Left cardiac atrium (tissue), 4 donors: ENCODE measurements at places on chromosomes 3 and 15. TPM values are rescaled to one million over a fixed set of nuclear protein-coding genes. Genes with fewer than 3 reads are reported as not detected.

GRCh38 chr3:143972505-143973258 is 1.1 kb downstream of the DIPK2A start:
- peak; percentile 76 for DNase-seq

DNA sequence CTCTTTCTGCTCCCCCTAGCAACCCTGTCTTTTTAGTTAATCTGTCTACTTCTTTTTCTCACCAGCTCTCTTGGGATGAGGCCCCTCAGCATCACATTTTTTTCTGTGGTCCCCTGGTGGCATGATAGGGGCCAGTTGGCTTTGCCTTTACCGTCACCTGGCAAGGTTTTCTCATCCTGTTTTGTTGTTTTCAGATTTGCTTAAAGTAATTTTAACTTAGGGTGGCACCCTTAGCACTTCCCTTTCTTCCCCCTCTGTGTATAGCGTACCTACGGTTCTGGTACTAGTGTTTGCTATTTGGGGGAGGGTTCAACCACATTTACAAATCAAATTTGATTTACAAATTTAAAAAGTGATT is 35.6 kb downstream of the PDCD6IP start:
- DNase-seq = no peak

The APBA2 gene
- 0.73 TPM for total RNA-seq

The FANCD2OS gene
- not detected for total RNA-seq

The NOX5 gene
- not detected for total RNA-seq

GRCh38 chr3:130950641-130951040 is 56.8 kb downstream of the ATP2C1 start:
- no peak for DNase-seq

The FETUB gene
- not detected for total RNA-seq

DNA sequence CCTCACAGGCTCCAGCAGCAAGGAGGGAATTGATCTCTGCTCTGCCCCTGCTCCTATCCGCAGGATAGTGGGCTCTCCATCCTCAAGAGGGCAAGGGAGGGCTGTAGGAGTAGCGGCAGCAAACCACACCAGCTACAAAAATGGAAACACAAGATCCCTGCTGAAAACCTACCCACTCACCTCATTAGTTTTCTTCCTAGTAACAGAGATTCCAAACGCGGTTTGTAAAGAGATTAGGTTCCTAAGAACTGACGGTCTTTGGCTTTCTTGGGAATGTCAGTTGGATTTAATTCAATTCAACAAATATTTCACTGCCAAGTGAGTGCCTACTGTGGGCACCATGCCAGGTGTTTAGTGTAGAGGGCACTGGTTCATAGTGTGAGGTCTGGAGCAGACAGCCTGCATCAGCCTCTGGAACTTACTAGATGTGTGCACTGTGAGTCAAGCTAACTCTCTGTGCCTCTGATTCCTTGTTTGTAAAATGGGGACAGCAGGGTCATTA is 84.7 kb downstream of the MRPL46 start:
- DNase-seq = no peak

The TRAT1 gene
- 0.50 TPM for total RNA-seq

The GUCA1C gene
- not detected for total RNA-seq

GRCh38 chr3:179528772-179529171 is 34.0 kb upstream of the ACTL6A start:
- DNase-seq = no peak

GRCh38 chr3:54954022-54954421 is 26.2 kb upstream of the LRTM1 start:
- DNase-seq = no peak

The CSPG4 gene
- total RNA-seq = 27.6 TPM

GRCh38 chr3:98602078-98602678 is 8.8 kb upstream of the CPOX start:
- peak; percentile 28 for DNase-seq

GRCh38 chr3:98095882-98096281 is 8.9 kb downstream of the OR5AC2 start:
- DNase-seq = no peak

- DNase-seq = no peak
Observed at GRCh38 chr15:44813231-44813630, 76.9 kb downstream of the TRIM69 start.
